Activated CD4-positive, CD25-positive, alpha-beta regulatory T cell (primary cell): ENCODE measurements at places on chromosomes 5 and 9.

DNA sequence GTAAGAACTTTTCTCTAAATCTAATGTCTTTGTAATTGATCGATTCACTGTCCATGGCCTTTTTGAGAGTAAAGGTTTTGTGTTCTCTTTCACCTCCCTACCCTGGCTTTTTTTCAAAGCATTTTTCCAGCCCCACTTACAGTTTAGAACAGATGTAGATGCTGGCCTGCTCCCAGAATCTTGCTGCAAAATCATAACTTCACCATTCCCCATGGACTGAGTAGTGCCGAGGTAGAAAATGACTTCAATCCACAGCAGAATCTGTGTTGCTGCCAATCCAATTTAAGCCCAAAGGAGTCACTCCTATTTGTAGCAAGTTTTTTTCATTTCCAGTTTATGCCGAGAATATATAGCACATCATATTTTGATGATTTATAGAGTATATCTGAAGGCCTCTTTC, 46.5 kb upstream of the CEMIP2 start:
- DNase-seq = no peak

DNA sequence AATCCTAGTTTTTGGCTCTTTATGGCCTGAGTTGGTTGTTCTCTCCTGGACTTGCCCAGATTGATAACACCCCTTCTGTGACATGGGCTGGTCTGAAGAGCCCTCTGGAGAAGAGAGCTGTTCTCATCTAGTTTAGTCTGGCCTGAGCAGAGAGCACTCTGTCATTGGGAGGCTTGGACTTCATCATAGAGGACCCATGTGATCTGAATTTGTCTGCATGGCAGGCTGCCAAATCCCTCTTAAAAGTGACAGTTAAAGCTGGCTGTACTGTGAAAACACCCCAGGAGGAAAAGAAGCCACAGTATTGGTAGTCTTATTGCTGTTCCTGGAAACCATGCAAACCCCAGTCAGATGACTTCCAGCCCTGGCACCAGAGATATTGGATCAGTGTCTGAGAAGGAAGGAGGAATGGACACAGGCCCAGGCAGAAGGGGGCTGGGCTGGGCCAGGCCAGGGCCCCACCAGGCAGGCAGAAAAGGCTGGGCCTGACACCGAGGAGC, 3.7 kb upstream of the WDR31 start:
- DNase-seq = no peak

GRCh38 chr5:129271308-129271707, 176.8 kb downstream of the ISOC1 start:
- DNase-seq = no peak

GRCh38 chr5:21654556-21654955, 1198.6 kb downstream of the CDH12 start:
- no peak for DNase-seq

DNA sequence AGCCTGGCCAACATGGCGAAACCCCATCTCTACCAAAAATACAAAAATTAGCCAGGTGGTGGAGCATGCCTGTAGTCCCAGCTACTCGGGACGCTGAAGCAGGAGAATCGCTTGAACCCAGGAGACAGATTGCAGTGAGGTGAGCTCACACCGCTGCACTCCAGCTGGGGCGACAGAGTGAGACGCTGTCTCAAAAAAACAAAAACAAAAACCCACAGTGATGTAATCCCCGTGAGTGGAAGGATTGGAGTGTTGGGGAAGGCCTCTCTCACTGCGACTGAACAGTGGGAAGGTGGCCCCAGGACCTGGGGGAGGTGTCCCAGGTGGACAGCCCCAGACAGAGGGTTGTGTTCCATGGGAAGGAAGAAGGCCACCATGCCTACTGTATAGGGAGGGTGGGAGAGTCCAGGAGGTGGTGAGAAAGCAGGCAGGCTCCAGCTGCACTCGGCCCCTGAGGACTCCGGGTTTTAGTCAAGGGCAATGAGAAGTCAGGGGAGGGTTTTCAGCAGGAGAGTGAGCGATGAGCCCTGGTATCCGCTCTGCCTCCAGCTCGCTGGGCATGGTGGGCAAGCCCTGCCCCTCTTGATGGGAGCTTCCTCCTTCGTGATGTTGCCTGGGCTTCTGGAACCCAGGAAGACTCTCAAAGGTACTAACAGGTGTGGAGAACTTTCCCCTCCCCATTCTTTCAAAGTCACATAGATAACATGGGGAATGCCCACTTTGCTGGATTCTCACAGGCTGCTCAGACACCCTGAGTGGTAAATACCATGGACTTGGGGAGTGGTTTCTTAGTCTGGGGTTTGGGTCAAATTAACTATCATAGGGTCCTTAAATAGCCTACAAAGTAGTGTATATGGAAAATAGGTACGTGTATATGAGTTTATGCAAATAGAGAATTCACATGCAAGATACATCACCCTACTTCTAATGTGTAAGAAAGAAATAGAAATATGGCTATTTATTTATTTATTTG, 74.7 kb downstream of the PPARGC1B start:
- DNase-seq = no peak

DNA sequence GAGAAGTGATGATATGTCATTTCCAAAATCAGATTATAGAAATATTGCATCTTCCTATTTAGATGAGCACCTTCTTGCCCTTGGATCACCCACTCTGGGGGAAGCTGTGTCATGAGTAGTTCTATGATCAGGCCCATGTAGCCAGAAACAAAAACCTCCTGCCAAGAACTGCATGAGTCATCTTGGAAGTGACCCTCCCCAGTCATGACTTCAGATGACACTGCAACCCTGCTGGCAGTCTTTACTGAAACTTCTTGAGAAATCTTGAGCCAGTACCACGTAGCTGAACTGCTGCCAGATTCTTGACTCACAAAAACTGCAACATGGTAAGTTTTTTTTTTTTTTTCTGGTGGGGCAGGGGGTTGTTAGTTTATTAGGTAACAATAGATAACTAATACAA, 439.6 kb upstream of the PTGER4 start:
- DNase-seq = no peak

- no peak for DNase-seq
These were observed 170.4 kb upstream of the OTULINL start for GRCh38 chr5:14411216-14411615.

DNA sequence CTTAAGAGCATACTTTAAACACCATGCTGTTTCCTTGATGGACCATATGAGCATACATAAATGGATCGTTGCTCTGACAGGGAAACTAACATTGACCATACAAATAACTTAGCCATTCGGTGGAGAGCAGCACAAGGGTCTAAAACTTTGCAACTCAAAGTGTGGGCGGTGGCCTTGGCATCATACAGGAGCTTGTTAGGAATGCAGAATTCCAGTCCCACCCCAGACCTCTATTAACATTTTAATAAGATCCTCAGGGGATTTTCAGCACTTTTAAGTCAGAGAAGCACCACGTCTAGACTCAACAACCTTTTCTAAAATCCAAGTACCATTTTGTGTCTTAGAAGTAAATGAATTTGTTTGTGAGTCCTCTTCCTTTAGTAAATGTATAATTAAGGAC, 260.9 kb downstream of the EBF1 start:
- no peak for DNase-seq

DNA sequence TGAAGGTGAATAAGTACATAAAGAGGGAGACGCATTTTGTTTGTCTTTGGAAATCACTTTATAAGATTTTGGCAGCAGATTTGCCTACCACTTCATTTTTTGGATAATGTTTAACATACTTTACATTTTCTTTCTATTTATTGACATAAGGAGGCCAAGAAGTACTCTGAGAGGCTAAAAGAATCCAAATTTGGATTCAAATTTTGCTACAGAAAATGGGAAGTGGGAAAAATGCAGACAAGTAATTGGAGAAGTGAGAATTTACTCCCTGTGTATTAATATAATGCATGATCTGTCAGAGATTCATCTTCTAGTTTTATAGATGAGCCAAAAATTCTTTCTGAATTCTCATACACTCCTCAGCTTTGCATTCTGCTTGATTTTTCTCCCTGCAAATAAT, 411.2 kb upstream of the CTNND2 start:
- no peak for DNase-seq

- DNase-seq = no peak
These were observed 95.1 kb upstream of the HMHB1 start for GRCh38 chr5:143716881-143717280.

GRCh38 chr9:33843312-33843961, 26.5 kb downstream of the UBE2R2 start:
- DNase-seq = no peak
